ENCODE measurements at places on chromosomes 3 and 15. TPM values are rescaled to one million over a fixed set of nuclear protein-coding genes. Genes with fewer than 3 reads are reported as not detected.

DNA sequence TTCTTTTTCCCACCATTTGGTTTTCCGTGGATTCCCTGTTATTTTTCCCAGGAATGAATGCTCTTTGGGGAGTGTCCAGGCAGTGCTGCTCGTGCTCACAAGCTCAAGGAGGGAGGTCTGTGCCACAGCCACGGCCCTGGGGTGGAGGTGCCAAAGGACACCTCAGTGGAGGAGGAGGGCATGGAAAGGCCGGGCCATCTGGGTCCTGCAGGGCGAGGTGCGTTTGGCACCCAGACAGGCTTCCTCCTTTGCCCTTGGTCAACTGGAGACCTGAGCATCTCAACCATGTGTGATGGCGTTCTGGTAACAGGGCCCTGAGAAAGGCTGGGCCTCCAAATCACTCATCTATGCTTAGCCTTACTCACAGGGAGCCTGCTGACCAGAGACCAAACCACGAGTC, 25.4 kb downstream of the KY start:
- H3K27ac ChIP-seq, result no peak overlapping the region
- no peaks in the 10 kb centered on the region for H3K36me3 ChIP-seq
- H3K4me3 ChIP-seq, result no peak overlapping the region
- no peaks in the 10 kb centered on the region for H3K27me3 ChIP-seq
- DNase-seq, result no peak
- no peaks in the 10 kb centered on the region for H3K4me1 ChIP-seq

- H3K36me3 ChIP-seq, result no peaks in the 10 kb centered on the region
- H3K27ac ChIP-seq, result no peak overlapping the region
- no peaks in the 10 kb centered on the region for H3K27me3 ChIP-seq
Measured at GRCh38 chr15:100078511-100079220, 263.1 kb downstream of the ADAMTS17 start.

Gene SCG5
- polyA plus RNA-seq, result 11.0 TPM

- no peak overlapping the region for H3K4me3 ChIP-seq
- H3K27me3 ChIP-seq, result no peaks in the 10 kb centered on the region
- DNase-seq, result no peak
- H3K36me3 ChIP-seq, result no peaks in the 10 kb centered on the region
- peaks cover 5% of the 10 kb centered on the region for H3K4me1 ChIP-seq
Measured at GRCh38 chr3:71160785-71161546, 422.6 kb downstream of the FOXP1 start.

- H3K36me3 ChIP-seq, result no peaks in the 10 kb centered on the region
- DNase-seq, result no peak
Measured at GRCh38 chr15:70241561-70242320, 144.0 kb upstream of the TLE3 start.

GRCh38 chr15:70197318-70197944, 99.7 kb upstream of the TLE3 start:
- H3K4me1 ChIP-seq, result peaks cover 31% of the 10 kb centered on the region
- H3K27me3 ChIP-seq, result no peaks in the 10 kb centered on the region
- no peak for DNase-seq
- no peaks in the 10 kb centered on the region for H3K36me3 ChIP-seq

DNA sequence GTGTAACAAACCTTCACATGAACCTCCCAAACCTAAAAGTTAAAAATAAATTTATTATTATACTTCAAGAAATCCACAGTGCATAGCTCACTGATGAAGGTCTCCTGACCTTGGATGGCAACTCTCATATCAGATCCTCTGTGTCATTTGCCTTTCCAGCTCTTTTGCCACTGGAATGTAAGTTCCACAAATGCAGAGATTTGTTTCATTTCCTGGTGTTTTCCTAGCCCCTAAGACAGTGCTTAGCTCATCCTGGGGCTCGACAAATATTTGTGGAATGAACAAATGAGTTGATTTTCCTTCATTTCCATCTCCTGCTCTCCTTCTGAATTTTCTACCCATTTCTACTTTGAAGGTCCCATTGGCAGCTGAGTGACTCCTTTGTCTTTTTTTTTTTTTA, 56.0 kb downstream of the FRMD4B start:
- no peaks in the 10 kb centered on the region for H3K36me3 ChIP-seq
- H3K27me3 ChIP-seq, result no peaks in the 10 kb centered on the region
- peaks cover 17% of the 10 kb centered on the region for H3K4me1 ChIP-seq
- DNase-seq, result no peak
- H3K27ac ChIP-seq, result no peak overlapping the region

Gene TM6SF1
- 0.12 TPM for polyA plus RNA-seq

- no peak for DNase-seq
- no peak overlapping the region for H3K4me3 ChIP-seq
- peak overlapping the region; percentile 97 for H3K27ac ChIP-seq
- H3K36me3 ChIP-seq, result no peaks in the 10 kb centered on the region
- H3K4me1 ChIP-seq, result peaks cover 46% of the 10 kb centered on the region
Measured at GRCh38 chr15:62883938-62884479, 158.5 kb upstream of the TPM1 start.

- peaks cover 19% of the 10 kb centered on the region for H3K4me1 ChIP-seq
- no peaks in the 10 kb centered on the region for H3K27me3 ChIP-seq
- no peak overlapping the region for H3K27ac ChIP-seq
- H3K36me3 ChIP-seq, result no peaks in the 10 kb centered on the region
- no peak for DNase-seq
- H3K4me3 ChIP-seq, result no peak overlapping the region
Measured at GRCh38 chr15:71649894-71650293, 160.5 kb upstream of the NR2E3 start.

- no peaks in the 10 kb centered on the region for H3K36me3 ChIP-seq
- no peak overlapping the region for H3K4me3 ChIP-seq
- H3K4me1 ChIP-seq, result no peaks in the 10 kb centered on the region
- no peak overlapping the region for H3K27ac ChIP-seq
- no peaks in the 10 kb centered on the region for H3K27me3 ChIP-seq
Measured at GRCh38 chr3:96190024-96190616, 624.3 kb upstream of the EPHA6 start.

- no peak overlapping the region for H3K27ac ChIP-seq
- no peaks in the 10 kb centered on the region for H3K27me3 ChIP-seq
- H3K4me3 ChIP-seq, result no peak overlapping the region
Measured at GRCh38 chr3:14290631-14291385, 111.6 kb upstream of the SLC6A6 start.

DNA sequence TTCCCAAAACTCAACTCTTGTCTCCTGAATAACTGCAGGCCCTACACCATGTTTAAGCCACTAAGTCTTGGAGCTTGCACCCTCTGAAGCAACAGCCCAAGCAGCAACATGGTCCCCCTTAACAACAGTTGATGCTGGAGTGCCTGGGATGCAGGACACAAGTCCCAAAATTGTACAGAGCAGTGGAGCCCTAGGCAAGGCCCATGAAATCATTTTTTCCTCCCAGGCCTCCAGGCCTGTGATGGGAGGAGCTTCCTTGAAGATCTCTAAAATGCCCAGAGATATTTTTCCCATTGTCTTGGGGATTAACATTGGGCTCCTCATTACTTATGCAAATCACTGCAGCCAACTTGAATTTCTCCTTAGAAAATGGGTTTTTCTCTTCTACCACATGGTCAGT, 311.9 kb upstream of the EPHA3 start:
- DNase-seq, result no peak
- no peaks in the 10 kb centered on the region for H3K36me3 ChIP-seq
- H3K4me3 ChIP-seq, result no peak overlapping the region
- H3K27me3 ChIP-seq, result no peaks in the 10 kb centered on the region
- no peak overlapping the region for H3K27ac ChIP-seq
- H3K4me1 ChIP-seq, result no peaks in the 10 kb centered on the region

- H3K36me3 ChIP-seq, result no peaks in the 10 kb centered on the region
- H3K27ac ChIP-seq, result no peak overlapping the region
- peaks cover 10% of the 10 kb centered on the region for H3K27me3 ChIP-seq
- no peak overlapping the region for H3K4me3 ChIP-seq
- DNase-seq, result no peak
- no peaks in the 10 kb centered on the region for H3K4me1 ChIP-seq
Measured at GRCh38 chr15:69107025-69107620, 53.3 kb upstream of the GLCE start.

GRCh38 chr3:112634786-112635541, 6.0 kb downstream of the CCDC80 start:
- peaks cover 32% of the 10 kb centered on the region for H3K4me1 ChIP-seq
- H3K4me3 ChIP-seq, result peak overlapping the region; percentile 60
- no peaks in the 10 kb centered on the region for H3K27me3 ChIP-seq
- peaks cover 32% of the 10 kb centered on the region for H3K36me3 ChIP-seq
- H3K27ac ChIP-seq, result peak overlapping the region; percentile 92

DNA sequence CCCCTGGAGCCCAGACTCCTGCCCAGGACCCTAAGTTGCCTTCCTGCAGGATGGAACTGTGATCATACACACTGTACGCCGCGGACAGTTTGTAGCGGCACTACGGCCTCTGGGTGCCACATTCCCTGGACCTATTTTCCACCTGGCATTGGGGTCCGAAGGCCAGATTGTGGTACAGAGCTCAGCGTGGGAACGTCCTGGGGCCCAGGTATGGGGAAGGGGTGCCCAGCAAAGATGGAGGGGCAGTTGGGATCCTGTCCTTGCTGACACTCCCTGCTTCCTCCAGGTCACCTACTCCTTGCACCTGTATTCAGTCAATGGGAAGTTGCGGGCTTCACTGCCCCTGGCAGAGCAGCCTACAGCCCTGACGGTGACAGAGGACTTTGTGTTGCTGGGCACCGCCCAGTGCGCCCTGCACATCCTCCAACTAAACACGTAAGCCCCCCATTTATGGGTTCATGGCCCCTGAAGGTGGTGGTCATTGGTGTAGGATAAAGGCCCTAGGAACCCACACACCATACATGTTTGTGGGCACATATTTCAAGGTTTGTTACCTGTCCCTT, 28.8 kb downstream of the NBEAL2 start:
- H3K27ac ChIP-seq, result no peak overlapping the region
- H3K4me1 ChIP-seq, result no peaks in the 10 kb centered on the region
- H3K4me3 ChIP-seq, result no peak overlapping the region
- no peaks in the 10 kb centered on the region for H3K27me3 ChIP-seq
- peak; percentile 23 for DNase-seq

DNA sequence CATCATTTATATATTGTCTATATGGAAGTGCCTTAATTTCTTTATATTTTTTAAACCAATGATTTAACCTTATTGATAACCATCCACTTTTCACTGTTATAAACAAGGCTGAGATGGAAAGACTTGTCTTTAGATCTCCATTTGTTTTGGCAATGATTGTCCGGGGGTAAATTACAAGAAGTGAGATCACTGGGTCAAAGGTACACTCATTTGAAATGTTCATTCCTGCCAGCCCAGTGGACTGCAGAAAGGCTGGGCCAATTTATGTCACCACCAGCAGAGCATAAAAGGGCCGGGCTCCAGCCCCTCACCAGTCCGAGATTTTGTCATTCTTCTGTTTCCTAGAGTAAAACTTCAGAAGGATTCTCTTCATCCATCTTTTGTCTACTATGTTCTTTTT, 93.6 kb upstream of the NEO1 start:
- no peaks in the 10 kb centered on the region for H3K36me3 ChIP-seq
- H3K4me1 ChIP-seq, result no peaks in the 10 kb centered on the region
- DNase-seq, result no peak
- no peak overlapping the region for H3K27ac ChIP-seq
- H3K27me3 ChIP-seq, result no peaks in the 10 kb centered on the region

- H3K4me3 ChIP-seq, result no peak overlapping the region
- no peak overlapping the region for H3K27ac ChIP-seq
- peak; percentile 30 for DNase-seq
- no peaks in the 10 kb centered on the region for H3K27me3 ChIP-seq
- H3K4me1 ChIP-seq, result no peaks in the 10 kb centered on the region
- no peaks in the 10 kb centered on the region for H3K36me3 ChIP-seq
Measured at GRCh38 chr3:182248349-182248880, 536.7 kb downstream of the SOX2 start.

DNA sequence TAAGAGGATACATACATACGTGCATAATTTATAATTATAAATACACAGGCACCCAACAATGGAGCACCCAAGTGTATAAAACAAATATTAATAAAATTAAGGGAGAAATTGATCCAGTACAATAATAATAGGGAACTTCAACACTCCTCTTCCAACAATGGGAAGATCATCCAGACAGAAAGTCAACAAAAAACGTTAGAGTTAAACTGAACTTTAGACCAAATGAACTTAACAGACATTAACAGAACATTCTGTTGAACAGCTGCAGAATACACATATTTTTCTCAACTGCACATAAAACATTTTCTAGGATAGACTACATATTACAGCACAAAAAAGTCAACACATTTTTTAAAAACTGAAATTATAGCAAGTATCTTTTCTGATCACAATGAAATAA, 339.7 kb downstream of the CGGBP1 start:
- no peak overlapping the region for H3K4me3 ChIP-seq
- H3K27me3 ChIP-seq, result no peaks in the 10 kb centered on the region
- no peak overlapping the region for H3K27ac ChIP-seq
- H3K36me3 ChIP-seq, result no peaks in the 10 kb centered on the region

DNA sequence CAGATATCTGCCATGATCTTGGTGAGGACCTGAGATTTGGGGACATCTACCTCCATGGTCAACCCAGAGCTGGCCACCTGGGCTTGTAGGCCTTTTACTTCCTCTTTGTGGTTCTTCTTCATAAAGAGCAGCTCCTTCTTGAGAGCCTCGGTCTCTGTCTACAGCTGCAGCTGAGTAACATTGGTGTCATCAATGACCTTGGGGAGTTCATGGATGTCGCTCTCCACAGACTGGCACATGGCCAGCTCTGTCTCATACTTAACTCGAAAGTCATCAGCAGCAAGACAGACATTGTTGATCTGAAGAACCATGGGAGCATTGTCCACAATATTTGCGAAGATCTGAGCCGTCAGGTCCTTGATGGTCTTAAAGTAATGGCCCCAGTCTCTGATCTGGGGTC, 15.7 kb upstream of the RASA2 start:
- DNase-seq, result no peak
- H3K27me3 ChIP-seq, result no peaks in the 10 kb centered on the region
- no peak overlapping the region for H3K27ac ChIP-seq

Gene ZNF502
- 3.2 TPM for polyA plus RNA-seq

GRCh38 chr15:27989838-27990237, 109.3 kb downstream of the OCA2 start:
- DNase-seq, result peak; percentile 39
- H3K36me3 ChIP-seq, result no peaks in the 10 kb centered on the region
- no peaks in the 10 kb centered on the region for H3K4me1 ChIP-seq
- no peaks in the 10 kb centered on the region for H3K27me3 ChIP-seq
- no peak overlapping the region for H3K4me3 ChIP-seq
- H3K27ac ChIP-seq, result peak overlapping the region; percentile 86

- no peak for DNase-seq
- no peaks in the 10 kb centered on the region for H3K4me1 ChIP-seq
Measured at GRCh38 chr3:168336276-168336675, 240.6 kb upstream of the GOLIM4 start.

All from SK-N-SH (cell line).